ENCODE measurements at places on chromosomes 12 and 14.

DNA sequence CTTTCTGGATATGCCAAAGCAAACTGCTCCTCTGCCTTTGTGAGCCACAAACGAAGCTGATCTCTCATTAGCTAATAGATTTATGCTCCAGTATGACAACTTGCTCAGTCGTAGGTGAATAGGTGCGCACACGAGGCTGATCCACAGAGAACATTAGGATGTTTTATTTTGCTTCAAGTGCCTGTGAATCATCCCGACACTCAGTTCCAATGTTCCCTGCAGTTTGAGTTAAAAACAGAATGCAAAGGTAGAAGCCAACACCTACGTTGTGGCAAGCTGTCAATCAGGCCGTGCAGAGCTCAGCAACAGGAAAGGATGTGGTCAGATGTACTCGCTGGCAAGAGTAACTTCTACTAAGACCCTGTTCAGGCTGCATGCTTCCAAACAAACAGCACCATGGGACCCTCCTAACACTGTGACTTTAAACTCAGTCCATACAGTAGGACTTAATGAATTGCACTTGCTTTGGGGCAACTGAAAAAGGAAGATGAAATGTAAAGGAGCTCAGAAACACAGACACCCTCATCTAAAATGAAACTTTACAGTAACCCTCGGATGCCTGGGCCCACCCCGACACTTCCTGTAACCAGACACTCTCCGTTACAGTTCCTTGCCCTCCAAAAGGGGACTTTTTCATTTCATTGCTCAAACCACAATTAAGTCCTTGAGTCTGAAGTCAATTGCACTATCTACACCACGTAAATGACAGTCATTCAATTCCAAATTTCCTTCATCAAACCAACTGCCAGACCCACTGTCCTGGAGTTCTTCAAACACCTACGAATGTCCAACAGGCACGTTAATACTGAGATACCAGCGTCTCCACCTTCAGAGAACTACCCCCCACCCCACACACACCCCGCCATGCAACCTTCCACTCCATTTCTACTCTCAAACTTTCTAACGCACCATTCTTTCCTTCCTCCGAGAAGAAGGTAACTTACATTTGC lies 1.6 kb downstream of the CCDC88C start:
- DNase-seq: no peak

DNA sequence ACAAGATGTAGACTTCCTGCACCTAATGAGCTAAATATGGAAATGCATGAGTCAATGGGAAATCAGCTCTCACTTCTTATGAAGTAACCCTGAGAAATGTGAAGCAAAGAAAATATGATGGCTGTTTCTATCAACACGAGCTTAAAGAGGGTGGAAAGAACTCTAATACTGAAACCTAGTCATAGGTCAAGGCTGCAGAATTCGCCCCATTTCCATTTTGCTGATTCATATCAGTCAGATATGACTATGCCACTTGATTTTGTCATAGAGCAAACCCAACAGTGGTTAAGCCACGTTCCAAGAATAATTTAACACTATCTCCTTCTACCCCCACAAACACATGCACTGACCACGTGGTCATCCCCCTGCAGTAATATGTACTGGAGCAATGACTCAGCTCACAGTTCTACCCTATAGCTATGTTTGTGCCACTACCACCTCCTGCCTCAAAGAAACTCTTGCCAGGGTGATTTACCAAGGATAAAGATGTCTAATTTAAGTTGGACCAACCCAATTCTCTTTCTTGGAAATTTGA lies 157.5 kb downstream of the TMTC3 start:
- peak; percentile 73 for DNase-seq

DNA sequence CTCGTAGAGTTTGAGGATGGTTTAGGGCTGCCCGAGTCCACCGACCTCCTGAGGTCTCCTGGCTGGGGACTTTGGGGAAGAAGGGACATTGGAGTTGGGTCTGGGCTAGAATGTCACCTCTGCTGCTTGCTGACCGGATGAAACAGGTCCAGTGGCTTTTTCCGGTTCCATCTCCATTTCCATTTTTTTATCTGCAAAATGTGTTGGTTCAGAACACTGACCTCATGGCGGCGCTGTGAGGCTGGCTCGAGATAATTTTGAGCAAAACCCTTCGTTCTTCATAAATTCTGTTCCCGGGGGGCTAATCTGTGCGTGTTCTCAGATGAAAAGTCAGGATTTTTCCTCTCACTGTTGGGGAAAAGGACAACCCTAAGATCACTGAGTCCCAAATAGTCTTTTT lies 11.7 kb upstream of the MYL2 start:
- peak; percentile 12 for DNase-seq

DNA sequence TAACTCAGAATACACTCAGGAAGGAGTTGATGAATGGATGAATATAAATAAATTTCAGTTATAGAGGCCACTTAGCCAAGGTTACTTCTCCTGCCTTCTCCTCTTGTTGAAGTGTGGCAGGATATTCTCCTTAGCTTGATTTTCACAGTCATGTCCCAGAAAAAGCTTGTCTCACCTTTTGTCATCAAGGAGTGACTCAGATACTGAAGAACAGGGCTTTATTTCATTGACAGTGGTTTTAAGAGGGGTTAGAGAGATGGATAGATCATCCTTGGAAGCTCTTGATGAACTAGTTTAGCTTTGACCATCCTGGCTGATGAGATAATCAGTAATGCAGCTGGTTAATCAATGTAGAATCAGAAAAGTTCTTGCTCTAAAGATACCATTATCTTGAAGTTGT lies 35.0 kb upstream of the CFAP54 start:
- DNase-seq: no peak

DNA sequence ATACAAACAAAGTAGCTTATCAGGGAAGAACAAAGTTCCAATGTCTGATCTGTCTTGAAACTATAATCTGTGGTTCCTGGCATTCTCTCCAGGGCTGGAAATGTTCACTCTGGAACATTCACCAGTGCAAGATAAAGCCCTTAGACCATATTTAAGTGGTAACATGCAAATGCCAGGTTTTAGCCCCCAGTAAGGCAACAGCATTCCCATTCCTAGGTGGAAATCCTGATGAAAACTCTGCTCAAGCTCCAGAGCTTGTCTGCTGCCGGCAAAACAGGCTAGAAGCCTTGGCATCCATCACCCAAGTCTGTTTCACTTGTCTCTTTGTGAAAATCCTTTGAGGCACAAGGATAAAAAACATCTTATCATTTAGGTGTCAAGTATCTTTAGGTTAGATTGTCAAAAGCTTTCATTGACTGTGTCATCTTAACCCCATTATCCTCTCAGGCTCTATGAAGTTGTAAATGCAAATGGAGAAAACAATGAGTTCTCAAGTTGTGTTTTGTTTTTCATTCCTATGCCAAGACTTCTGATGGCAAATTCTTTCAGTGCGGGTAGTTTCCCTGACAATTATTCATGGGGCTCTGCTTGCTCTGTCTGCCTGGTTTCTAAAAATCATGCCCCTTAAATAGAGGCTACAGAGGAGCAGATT lies 344.7 kb downstream of the NELL2 start:
- no peak for DNase-seq

- DNase-seq: no peak
Measured at GRCh38 chr12:133204264-133204603, 22.9 kb downstream of the ZNF268 start.

DNA sequence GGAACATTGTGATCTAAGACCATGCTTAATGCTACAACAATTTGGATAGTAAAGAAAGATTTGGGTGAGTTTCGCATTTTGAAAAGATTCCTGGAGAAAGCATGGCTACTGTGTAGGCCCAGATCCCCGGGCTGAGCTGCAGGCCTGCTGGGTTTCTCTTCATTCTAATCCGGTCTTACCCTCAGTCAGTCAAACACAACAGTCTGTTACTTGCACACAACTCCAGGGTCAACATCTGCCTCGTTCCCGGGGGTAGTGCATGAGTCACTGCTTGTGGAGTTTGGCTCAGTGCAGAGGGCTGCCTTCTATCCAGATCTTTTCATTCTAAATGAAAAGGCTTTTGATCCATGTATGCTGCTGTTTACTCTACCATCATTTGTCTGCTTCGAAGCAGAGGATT lies 60.4 kb upstream of the SEL1L start:
- no peak for DNase-seq

- DNase-seq: peak; percentile 89
Measured at GRCh38 chr12:68223067-68223747, 2.4 kb downstream of the IL26 start.

Data from AG20443 (cell line).